ENCODE measurements at places on chromosomes 11 and 22.

GRCh38 chr11:120063686-120064340, 74.1 kb downstream of the TRIM29 start:
- DNase-seq: no peak

- no peak for DNase-seq
Measured at GRCh38 chr11:74256378-74257133, 54.9 kb downstream of the P4HA3 start.

DNA sequence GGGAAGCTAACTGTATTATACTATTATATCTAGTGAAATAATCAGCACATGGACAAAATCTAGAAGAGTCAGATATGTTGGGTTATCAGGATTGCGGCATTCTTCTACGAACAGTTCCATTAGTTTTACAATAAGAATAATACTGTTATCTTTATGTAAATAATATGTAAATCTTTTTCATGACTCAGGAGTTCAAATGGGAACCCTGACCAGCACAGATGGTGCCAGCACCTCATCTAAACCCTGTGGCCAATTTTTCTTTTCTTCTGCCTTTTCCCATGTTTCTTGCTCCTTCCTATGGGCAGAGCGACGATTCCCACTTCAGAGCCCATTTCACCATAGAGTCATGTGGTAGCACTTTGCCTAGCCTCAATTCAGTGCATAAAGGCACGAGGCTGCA, 68.4 kb upstream of the CYP2D6 start:
- DNase-seq: no peak

- DNase-seq: no peak
Measured at GRCh38 chr22:21032868-21033688, 717 bp upstream of the SLC7A4 start.

GRCh38 chr11:1049071-1049405, 12.5 kb upstream of the MUC6 start:
- DNase-seq: no peak

- peak; percentile 75 for DNase-seq
Measured at GRCh38 chr11:67270256-67271204, 4.3 kb downstream of the GRK2 start.

DNA sequence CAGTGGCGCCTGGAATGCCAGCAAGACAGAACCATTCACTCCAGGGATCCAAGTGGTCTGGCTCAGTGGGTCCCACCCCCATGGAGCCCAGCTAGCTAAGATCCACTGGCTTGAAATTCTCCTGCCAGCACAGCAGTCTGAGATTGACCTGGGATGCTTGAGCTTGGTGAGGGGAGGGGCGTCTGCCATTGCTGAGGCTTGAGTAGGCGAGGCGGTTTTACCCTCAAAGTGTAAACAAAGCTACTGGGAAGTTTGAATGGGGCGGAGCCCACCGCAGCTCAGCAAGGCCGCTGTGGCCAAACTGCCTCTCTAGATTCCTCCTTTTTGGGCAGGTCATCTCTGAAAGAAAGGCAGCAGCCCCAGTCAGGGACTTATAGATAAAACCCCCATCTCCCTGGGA, 125.7 kb upstream of the DDI1 start:
- DNase-seq: no peak

DNA sequence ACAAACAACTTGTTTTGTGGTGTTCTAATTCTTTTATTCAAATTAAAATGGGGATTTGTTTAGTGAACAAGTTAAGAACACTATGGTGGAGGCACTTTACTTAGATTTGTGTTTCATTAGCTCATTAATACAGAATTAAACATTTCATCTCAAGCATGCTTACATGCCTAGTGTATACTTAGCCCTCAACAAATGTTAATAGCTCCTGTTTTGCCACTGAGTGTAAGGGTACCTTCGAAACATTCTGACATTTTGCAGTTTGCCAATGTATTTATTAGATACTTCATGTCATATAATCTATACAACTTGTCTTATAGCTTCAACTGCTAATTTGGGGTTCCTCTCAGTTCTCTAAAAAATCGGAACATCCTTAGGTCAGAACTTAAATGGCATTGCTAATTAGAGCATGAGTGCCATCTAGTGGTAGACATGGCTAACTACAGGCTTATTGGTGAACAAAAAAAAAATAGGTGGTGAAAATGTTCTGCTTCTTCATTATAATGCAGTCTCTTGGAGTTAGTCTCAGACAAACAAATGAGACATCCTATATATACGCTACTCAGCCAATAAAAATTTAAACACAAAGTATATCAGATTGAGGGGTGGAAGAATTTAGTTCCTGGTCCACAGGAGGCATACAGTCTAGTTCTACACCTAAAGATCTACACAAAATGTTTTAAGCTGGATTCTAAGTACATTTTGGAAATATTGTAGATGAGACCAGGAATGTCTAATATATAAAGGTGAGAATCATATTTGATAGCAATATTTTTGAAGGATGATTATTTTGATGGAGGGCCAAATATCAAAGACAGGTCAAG, 4.9 kb upstream of the CNTN5 start:
- DNase-seq: no peak

DNA sequence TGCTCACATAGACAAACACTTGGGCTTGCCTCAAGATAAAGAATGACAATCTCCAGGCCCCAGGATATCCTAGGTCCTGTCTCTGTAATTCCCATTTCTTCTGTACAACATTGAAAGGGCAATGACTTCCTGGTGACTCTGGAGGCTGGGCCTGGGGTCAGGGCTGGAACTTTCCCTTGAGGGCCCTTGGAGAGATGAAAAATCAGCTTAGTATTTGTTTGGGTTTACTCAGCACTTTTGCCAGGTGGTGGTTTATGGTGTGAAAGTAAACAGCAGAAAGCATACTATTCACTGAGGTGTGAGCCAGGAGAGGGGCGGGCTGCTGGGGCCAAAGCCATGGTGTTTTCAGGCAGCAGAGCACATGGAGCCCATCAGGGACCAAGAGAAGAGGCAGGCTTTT, 214.7 kb upstream of the NARS2 start:
- no peak for DNase-seq

DNA sequence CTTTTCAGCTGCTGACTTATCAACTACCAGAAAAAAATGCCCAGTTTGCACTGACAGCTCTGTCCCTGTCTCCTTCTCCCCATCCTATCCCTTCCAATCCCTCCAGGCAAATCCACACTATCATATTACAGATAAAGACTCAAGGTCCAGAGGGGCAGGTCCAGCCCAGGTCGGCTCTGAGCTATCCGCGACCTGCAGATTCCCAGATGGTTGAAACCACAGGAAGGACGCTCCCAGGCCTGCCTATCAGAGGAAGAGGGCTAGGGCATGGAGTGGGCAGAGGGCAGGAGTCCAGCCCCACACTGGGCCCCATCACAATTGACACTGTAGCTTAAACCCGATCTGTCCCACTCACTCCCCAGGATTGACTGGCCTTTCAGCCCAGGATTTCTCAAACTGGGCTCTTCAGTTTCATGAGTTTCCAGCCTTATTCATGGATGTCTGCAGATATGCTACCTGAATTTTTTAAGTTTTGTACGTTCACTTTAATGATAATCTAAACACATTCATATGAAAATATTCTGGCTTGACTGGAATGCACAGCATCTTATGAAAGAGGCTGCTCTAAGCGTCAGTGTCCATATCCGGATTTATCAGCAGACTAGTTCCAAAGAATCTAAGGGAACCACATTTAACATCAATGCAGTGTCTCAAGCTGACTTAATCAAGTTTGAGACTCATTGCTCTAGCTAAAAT, 16.4 kb upstream of the FCHSD2 start:
- no peak for DNase-seq

DNA sequence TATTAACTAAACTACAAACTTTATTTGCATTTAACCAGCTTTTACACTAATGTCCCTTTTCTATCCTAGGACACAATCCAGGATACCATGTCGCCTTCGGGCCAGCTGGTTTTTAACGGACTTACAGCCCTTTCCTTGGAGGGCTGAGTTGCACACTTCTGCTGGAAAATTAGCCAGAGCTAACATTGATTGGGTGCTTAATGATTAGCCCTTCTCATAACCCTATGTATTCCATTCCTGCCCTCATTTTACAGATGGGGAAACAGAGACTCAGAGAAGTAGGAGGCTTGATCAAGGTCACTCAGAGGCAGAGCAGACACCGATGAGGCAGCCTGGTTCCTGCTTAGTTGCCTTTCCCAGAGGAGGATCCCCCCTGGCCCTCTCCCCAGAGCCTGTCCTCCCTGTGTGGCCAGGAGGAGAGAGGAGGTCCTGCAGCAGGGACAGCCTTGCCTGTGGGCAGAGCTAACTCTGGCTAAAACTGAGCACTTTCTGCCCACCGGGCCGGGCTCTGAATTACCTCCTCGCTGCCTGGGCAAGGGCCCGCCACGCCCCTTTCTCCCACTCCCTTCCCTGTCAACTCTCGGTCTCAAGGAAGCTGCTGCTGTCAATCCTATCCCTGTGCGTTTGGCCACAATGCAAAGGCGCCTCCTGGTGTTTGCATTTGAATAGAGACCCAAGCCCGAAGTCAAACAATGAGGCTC, 59.6 kb upstream of the PAX6 start:
- DNase-seq: no peak

GRCh38 chr11:17777086-17777737, 42.6 kb downstream of the KCNC1 start:
- no peak for DNase-seq

DNA sequence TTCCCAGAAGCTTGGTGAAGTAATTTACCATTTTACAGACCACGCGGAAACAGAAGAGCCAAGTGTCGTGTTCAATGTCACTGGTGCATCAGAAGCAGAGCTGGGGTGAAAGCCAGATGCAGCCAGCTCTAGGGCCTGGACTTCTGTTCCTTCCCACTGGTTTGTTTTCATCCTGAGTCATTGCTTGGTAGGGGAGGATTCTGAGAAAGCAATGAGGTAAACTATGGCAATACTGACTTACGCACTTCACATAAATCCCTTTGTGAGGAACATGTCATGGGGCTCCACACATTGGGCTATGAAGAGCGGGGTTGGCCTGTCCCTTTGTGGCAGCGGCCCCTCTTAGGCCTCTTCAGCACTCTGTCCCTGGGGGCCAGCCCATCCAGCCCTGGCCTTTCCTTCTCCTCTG, 52.4 kb upstream of the RBFOX2 start:
- DNase-seq: no peak

- no peak for DNase-seq
Measured at GRCh38 chr11:132455044-132455443, 1077.3 kb downstream of the OPCML start.

- no peak for DNase-seq
Measured at GRCh38 chr11:95459291-95460042, 228.5 kb upstream of the SESN3 start.

DNA sequence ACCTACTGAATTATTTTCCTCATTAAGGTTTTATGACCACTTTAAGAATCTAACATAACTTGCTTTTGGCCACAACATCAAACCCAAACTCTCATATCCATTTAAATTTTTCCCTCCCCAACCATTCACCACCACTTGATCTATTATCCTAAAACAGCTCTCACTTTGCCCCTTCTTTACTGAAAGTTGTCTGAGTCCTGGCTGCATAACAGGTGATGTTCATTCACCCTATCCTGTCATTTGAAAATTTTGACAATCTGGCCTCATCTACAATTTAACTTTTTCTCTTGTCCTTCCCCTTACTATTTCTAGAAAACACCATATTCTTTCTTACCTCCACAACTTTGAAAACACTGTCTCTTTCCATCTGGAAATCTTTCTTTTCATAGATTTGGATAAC, 89.3 kb downstream of the BDNF start:
- DNase-seq: no peak

- no peak for DNase-seq
Measured at GRCh38 chr11:62033191-62034035, 66.0 kb upstream of the FTH1 start.

GRCh38 chr11:12797996-12798395, 123.8 kb downstream of the TEAD1 start:
- no peak for DNase-seq

GRCh38 chr11:12993626-12994025, 15.5 kb upstream of the RASSF10 start:
- no peak for DNase-seq

- DNase-seq: no peak
Measured at GRCh38 chr11:108128772-108129171, 7.4 kb downstream of the ACAT1 start.

- peak; percentile 41 for DNase-seq
Measured at GRCh38 chr22:44359496-44360110, 46.9 kb upstream of the SHISAL1 start.

- no peak for DNase-seq
Measured at GRCh38 chr11:78244080-78244479, 55.4 kb downstream of the USP35 start.

DNA sequence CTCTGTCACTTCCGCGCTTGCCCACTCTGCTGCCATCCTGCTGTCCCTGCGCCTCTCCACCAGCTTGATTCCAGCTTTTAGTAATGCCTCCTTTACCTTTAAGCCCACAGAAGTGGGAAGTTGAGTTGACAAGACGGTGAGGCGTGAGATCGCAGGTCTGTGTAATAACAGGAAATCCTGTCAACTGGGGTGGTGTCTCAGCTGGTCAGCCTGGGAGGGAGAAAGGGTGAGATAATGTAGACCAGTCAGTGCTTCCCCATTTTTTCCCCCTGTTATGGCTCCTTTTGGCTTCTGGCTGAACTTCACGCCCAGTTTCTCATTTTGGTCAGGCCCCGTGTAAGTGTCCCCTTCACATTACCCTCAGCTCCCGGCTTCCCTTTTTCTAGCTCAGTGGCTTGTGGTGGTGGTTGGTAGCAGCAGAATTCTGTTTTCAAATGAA, 98.9 kb downstream of the TRAF6 start:
- DNase-seq: peak; percentile 55

DNA sequence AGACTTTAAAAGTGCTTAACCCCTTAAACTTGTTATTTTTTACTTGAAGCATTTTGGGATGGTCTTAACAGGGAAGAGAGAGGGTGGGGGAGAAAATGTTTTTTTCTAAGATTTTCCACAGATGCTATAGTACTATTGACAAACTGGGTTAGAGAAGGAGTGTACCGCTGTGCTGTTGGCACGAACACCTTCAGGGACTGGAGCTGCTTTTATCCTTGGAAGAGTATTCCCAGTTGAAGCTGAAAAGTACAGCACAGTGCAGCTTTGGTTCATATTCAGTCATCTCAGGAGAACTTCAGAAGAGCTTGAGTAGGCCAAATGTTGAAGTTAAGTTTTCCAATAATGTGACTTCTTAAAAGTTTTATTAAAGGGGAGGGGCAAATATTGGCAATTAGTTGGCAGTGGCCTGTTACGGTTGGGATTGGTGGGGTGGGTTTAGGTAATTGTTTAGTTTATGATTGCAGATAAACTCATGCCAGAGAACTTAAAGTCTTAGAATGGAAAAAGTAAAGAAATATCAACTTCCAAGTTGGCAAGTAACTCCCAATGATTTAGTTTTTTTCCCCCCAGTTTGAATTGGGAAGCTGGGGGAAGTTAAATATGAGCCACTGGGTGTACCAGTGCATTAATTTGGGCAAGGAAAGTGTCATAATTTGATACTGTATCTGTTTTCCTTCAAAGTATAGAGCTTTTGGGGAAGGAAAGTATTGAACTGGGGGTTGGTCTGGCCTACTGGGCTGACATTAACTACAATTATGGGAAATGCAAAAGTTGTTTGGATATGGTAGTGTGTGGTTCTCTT, 2.8 kb downstream of the MALAT1 start:
- DNase-seq: no peak

- no peak for DNase-seq
Measured at GRCh38 chr11:128608746-128609407, 21.5 kb upstream of the ETS1 start.
